ENCODE measurements at places on chromosomes 6 and 20. TPM values are rescaled to one million over a fixed set of nuclear protein-coding genes. Genes with fewer than 3 reads are reported as not detected.

RAB44 gene
- 0.07 TPM for total RNA-seq

FAM83C gene
- total RNA-seq: not detected

SCRT2 gene
- total RNA-seq: not detected

GRCh38 chr6:1164600-1164999 lies 147.3 kb upstream of the FOXQ1 start:
- DNase-seq: no peak

GRCh38 chr6:32436995-32437836 lies 2.5 kb upstream of the HLA-DRA start:
- DNase-seq: no peak

DNA sequence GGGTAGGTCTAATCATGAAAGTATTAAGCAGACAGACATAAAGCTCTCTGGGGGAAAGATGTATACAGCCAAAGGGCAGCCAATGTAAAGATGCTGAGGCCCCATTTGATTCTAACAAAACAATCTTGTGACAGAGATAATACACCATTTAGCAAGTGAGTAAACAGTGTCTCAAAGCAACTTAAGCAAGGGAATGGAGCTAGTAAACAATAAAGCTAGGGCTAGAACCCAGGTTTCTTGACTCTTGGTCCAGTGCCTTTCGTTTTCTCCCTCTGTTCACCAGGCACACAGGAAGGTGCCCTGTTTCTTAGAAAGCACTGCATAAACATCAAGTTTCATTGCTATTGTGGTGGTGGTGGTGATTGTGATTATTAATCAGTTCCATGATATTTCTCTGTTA lies 5.1 kb downstream of the ELOVL2 start:
- DNase-seq: no peak

GRCh38 chr20:4740774-4741431 lies 19.2 kb downstream of the PRND start:
- no peak for DNase-seq
